Activated CD4-positive, alpha-beta T cell treated with anti-CD3 and anti-CD28 coated beads, Interleukin-2, amount 50 U/mL, for 24 hours (primary cell): ENCODE measurements at places on chromosomes 3 and 15.

- no peak for DNase-seq
These were observed 99.9 kb downstream of the ADAMTS17 start for GRCh38 chr15:100241572-100242482.

DNA sequence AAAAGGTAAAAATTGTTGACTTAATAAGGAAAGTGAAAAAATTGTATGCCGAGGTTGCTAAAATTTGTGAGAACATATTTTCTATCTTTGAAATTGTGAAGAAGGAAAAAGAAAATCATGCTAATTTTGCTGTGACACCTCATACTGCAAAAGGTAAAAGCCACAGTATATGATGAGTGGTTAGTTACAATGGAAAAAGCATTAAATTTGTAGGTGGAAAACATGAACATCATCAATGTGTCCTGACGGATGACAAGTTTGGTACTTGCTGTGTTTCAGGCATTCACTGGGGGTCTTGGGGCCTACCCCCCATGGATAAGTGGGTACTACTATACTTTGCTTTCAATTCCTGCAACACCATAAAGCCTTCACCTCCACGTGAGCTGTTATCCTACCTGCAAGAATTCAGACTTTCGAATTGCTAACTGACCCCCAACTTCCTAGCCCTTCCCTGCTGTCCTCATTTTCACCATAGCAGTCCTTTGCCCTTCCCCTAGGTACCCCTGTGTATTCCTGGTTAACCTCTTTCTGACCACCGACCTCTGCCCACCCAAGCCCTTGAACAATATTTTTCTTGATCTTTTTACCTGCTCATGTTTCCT, 62.4 kb downstream of the RAB7A start:
- DNase-seq: no peak

- DNase-seq: no peak
These were observed 96.9 kb upstream of the MYRIP start for GRCh38 chr3:39712413-39713048.

DNA sequence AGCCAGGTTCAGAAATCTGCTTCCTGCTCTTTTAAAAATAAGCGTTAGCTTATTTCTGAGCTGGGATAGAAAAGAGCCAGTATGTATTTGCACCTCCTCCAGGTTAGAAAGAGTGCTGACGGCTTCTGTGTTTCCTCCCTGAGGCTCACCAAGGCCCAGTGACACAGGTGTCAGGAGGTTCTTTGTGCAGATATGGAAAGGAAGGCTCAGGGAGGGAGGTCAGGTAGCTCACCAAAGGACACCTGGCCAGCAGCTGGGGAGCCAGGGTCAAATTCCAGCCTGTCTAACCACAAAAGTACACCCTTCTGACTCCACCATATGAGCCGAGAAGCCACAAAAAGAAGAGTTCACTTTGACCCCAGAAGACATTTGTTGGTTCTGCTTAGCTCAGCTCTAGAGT, 201.0 kb upstream of the WNT5A start:
- no peak for DNase-seq

- DNase-seq: no peak
These were observed 44.0 kb downstream of the OTOL1 start for GRCh38 chr3:161540594-161540993.

- DNase-seq: no peak
These were observed 61.7 kb downstream of the ALDH1A2 start for GRCh38 chr15:58003810-58004209.

GRCh38 chr3:160980740-160981139, 124.4 kb downstream of the B3GALNT1 start:
- no peak for DNase-seq

- no peak for DNase-seq
These were observed 80.7 kb upstream of the PCSK6 start for GRCh38 chr15:101570241-101570640.
